ENCODE measurements at places on chromosomes 1 and 21.

DNA sequence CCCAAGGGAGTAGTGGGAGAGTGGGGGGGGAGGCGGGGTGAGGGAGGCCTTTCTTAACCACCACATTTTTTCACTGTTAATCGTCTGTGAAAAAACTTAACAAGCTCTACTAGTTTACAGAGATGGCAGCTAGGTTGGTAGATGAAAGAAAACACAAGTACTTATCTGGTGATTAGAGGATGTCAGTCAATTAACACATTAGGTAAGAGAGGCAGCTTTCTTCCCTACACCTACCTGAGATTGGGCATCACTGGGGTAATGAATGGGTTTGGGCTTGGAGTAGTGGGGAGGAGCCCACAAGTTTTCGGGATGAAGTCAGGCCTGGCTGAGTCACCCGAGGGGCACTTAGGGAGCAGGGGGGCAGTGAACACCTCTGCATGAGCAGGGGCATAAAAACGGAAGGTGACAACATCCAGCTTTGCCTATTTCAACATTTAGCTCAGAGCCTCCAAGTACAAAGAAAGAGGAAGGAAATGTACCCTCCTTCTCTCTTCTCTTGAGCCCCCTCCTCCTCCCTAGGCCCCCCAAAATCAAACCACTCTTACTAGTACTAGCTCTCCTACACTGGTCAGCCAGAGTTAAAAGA, 2.5 kb downstream of the LBR start:
- DNase-seq = no peak

GRCh38 chr1:81358151-81358550, 442.6 kb upstream of the ADGRL2 start:
- no peak for DNase-seq

GRCh38 chr1:98827041-98827440, 165.5 kb downstream of the SNX7 start:
- DNase-seq = no peak

DNA sequence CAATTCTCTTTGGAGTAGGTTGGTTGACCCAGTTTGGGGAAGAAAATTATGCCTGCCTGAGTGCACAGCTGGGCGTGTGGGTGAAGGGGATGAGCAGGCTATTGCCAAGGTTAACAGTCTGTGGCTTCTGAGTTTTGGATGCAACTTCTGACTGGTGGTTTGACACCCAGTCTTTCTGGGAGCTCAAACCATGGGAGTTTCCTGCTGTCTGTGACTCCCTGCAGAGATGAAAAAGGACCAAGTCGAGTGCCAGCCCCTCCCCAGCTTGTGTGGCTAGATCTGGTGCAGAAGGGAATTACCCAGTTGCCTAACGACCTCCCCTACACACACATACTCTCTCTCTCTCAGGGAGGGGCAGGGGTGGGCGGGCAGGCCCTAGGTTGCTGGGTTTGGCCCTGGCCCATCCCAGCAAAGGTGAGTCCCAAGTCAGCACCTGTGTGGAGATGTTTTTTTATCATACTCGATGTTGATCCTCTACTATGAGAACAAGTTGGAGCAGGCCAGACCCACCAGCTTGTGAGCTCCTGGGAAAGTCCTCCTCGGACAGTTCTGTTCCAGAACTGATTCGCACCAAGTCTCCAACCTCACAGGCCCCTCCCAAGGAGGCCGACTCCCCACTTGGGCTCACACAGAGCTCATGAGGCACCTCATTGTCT, 28.2 kb downstream of the PKP1 start:
- no peak for DNase-seq

DNA sequence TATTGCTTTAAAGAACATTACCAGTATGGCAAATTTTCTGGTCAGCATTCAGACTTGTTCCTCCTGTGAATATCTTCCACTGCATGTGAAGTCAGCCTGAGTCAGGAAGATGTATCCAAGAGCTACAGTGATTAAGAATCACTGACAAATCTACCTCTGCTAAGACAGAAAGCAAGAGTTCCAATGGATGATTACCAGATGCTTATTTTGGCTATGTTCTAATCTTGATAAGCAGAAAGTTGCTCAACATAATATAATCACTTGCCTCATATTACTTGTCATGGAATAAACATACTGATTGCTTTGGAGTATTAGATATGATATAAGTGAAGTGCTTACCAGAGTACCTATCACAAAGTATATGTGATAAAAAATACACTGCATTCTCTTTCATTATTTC, 738.1 kb downstream of the ADGRL2 start:
- no peak for DNase-seq

GRCh38 chr1:6935361-6935883, 150.2 kb downstream of the CAMTA1 start:
- no peak for DNase-seq

- no peak for DNase-seq
Observed at GRCh38 chr1:211013346-211014240, 120.4 kb downstream of the KCNH1 start.

DNA sequence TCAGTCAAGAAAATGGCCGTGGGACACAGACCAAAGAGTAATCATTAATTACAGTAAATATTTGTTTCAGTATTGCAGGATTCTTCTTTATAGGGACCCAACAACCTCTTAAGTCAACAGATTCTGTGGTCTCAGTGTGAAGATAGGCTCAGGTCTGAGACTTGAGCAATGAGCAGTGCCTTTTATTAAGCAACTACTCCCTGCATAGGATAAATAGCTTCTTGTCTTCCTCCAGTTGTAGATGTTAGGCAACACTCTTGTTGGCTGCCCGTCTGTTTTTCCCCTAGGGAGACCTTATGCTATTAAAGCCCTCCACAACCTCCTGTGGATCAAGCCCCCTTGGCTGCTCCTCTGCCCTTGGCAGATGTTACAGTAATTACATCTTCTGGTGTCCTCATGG, 1.8 kb upstream of the OMA1 start:
- DNase-seq = no peak

GRCh38 chr1:37741130-37741529, 23.8 kb downstream of the EPHA10 start:
- no peak for DNase-seq

DNA sequence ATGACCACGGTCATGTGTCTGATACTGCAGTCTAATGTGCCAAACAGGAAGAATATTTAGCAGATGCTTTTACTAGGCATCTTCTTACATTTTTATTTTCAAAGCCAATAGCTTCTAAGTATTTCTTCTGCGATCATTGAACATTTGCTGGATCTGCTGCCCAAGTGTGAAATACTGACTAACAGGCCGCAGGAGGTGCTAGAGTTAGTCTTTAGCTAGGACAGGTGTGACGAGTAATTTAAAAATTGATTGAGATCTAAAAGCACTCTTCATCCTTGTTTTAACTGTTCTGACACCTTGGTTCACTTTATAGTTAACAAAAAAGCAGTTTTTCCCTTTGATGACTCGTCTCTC, 748 bp upstream of the FAM78B start:
- no peak for DNase-seq

- DNase-seq = no peak
Observed at GRCh38 chr1:150516050-150516591, 569 bp downstream of the FALEC start.

- no peak for DNase-seq
Observed at GRCh38 chr1:183783342-183783741, 21.6 kb upstream of the RGL1 start.

DNA sequence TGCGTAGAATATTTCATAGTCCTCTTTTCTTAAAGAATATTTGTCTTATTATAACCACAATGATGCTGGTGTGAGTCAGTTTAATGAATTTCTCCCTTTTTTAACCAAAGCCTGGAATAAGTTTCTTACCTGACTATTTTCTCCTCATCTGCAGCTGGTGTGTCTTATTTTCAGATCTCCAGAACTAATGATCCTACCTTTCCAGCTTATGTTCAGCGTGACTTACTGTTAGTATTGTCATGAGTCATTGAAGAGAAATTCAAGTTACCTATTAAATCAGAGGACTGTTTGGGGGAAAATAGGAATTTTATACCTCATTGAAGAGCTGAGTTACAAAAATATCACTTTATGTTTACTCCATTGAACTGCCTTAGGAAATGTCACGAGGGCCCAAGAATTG, 482.1 kb downstream of the RWDD3 start:
- no peak for DNase-seq

DNA sequence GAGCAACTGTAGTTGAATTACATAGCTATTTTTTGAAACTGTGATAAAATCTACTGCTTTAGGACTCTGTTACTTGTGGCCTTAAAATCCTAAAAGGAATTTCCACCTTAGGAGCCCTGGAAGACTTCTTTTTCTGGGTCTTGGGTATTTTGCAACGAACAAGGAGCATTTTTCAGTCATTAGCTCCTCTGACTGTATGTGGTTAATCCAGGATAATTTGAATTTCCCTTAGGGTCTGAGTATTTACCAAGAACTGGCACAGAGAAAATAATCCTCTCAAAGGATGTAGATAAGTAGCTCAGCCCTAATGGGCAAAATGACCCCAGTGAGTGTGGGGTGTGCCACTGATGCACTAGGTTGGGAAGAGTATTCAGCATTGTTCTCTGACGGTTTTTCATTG, 170.4 kb downstream of the VAV3 start:
- no peak for DNase-seq

DNA sequence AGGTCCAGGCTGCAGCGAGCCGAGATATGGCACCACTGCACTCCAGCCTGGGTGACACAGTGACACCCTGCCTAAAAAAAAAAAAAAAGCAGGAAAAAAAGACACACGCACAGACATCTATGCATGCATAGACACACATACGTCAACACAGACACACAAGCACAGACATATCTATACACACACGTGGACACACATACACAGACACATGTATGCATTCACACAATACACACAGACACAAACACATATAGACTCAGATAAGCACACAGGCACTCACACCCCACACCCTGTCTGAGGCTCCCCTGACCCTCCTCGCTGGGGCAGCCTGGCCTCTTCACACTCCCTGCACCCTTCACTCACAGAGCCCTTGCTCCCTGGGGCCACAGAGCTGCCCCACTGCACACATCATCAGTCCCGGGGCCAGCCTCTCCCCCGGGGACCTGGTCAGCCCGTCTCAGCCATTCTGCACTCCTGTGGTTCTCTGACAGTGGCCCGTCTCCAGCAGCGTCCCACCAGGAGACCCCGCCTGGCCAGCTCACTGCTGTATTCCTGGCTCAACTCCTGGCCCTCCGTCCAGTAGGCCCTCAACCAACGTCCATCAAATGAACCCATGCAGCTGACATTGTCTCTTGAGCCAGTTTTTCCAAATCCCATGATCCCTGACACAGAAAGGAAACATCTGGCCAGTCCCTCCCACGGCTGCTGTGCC, 4.6 kb upstream of the PRKCZ start:
- no peak for DNase-seq

DNA sequence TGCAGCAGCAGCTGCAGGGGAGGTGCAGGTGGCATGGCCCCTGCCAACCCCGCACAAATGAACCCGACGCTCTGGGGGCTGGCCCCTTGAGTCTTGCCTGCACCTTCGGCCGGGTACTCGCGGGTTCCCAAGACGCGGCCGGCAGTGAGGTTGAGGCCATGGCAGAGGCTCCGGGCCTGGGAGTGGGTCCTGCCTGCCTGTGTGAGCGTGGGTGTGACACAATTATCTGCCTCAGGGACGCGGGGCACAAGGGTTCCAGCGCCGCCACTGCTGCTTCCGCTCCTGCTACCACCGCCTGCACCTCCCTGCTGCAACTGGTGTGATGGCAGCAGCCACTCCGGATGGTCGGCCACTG, 20.9 kb upstream of the TGFB2 start:
- no peak for DNase-seq

- no peak for DNase-seq
Observed at GRCh38 chr1:55530749-55531478, 315.8 kb upstream of the USP24 start.

GRCh38 chr1:77829851-77830250, 50.4 kb downstream of the MIGA1 start:
- DNase-seq = no peak

DNA sequence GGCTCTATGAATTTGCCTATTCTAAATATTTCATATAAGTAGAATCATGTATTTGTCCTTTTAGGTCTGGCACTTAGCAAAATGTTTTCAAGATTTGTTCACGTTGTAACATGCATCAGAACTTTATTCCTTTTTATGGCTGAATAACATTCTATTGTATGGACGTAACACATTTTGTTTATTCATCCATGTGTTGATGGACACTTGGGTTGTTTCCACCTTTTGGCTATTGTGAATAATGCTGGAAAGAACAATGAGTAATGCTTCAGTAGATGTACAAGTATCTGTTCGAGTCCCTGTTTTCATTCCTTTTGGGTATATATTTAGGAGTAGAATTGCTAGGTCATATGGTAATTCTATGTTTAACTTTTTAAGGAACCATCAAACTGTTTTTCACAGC, 24.7 kb downstream of the SLC35A3 start:
- DNase-seq = no peak

- no peak for DNase-seq
Observed at GRCh38 chr1:226654668-226655055, 84.4 kb downstream of the ITPKB start.

DNA sequence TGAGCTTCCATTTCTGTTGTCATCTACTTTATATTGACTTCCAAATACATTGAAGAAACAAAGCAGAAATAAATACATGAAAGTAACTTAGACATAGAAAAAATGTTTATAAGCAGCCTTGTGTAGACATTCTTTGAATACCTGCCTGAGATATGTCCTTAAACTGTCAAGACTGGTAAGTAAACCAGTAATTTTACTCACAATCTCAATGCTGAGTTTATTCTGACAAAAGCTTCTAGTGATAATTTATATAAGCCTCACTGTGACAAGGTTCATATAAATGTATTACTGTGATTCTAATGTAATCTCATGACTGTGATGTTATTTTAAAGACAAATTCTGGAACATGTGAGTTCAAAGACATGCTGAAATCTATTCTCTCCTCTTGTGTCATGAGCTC, 516.7 kb upstream of the B3GALT2 start:
- DNase-seq = no peak

GRCh38 chr1:24998563-24999245, 68.6 kb upstream of the RUNX3 start:
- DNase-seq = no peak

- no peak for DNase-seq
Observed at GRCh38 chr1:193321242-193321840, 134.9 kb upstream of the B3GALT2 start.

- no peak for DNase-seq
Observed at GRCh38 chr1:18409609-18410237, 71.0 kb upstream of the KLHDC7A start.

GRCh38 chr1:26787706-26788514, at the start of gene PIGV:
TSS of gene PIGV (plus strand) at chr1:26787950. CDS start at chr1:26790816, 2,866 bp downstream.
- peak; percentile 77 for DNase-seq

DNA sequence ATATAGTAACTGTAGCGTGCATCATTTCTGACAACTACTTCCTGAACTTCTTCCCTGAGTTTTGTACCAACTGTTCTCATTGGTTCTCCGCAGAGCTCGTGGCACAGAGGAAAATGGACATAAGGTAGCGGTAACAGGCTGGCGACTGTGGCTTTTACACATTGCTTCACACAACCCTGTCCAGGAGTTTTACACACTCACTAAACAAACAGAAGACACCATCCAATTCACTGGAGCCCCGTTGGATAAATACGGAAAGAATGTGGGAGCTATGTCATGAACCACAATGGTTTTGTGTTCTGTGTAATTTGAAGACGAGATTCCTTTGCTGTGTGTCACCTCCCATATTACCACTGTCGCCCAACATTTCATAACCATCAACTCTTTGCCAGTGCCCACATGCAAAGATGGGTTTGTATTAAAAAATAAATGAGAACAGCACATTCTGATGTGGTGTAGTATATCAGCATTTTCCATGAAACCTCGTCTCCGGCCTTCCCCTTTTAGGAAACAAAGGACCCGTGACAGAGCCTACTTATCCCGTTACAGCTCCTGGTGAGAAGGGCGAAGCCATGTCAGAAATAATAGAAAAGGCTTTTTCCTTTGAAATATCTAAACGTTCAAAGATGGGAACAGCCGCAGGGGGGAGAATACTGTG, 47.4 kb upstream of the ENAH start:
- DNase-seq = no peak

Data from stimulated activated CD4-positive, alpha-beta T cell treated with anti-CD3 and anti-CD28 coated beads, Interleukin-1b, Interleukin-23, amount 100 ng/mL, for 24 hours (primary cell).